Stimulated activated CD4-positive, alpha-beta T cell treated with anti-CD3 and anti-CD28 coated beads, Interleukin-12 subunit alpha, Interleukin-12 subunit beta, amount 100 ng/mL, for 24 hours (primary cell): ENCODE measurements at places on chromosomes 3 and 15.
A peak's percentile ranks its signal among the peaks of the same experiment; 100 is the strongest.

DNA sequence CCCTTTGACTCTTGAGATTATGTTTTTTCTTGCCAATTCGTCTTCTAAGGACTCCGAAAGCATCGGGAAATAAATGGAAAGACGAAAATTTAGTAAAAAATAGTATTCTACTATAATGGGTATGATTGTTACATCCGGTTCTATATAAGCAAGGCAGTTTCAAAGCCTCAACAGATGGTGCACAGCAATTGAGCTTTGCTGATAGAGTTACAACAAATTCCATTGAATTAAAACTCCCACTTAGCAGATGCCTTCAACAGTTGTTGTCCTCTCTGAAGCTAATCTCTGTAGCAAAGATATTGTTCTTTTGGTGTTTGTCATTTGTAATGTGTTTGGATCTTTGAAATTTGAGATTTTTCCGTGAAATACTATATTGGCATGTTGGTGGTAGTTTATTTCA lies 16.1 kb upstream of the GHSR start:
- DNase-seq = no peak

DNA sequence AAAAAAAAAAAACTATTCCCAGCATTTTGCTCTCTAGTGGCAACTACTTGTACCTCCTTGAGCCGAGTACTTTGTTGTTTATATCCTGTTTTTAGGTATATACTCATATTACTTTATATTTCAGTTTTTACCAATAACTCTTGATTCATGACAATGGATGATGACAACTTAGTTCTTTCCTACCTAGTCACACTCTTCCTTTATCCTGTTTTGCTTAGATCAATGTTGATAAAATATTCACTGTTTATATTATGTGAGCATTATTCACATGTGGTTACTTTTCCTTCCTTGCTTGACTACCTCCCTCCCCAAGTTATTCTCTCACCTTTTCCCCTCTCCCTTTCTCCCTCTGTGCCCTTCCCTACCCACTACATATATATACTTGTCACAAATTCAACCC lies 53.7 kb downstream of the NKIRAS1 start:
- DNase-seq = no peak

GRCh38 chr3:183825456-183826161 lies at the start of gene MAP6D1:
MAP6D1 (minus strand) TSS chr3:183825577; CDS start chr3:183825547, 30 bp downstream.
- DNase-seq = no peak

DNA sequence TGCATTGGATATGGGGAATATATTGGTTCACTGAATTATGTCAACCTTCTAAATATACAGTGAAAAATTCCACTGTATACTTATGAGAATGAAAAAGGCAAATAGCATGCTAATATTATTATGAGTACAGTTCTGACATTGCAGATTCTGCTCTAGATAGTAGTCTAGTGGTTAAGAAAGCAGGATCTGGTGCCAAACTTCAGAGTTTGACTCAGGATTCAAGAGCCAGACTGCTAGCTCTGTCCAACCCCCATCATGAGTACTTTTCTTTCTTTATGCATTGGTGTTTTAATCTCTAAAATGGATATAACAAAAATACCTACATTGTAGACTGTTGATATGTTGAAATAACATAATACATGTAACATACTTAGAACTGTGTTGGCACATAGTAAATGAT lies 57.3 kb upstream of the PLSCR4 start:
- no peak for DNase-seq

- DNase-seq = no peak
Measured at GRCh38 chr3:99579246-99579645, 59.1 kb upstream of the COL8A1 start.

GRCh38 chr15:70576276-70576675 lies 187.1 kb downstream of the UACA start:
- no peak for DNase-seq

DNA sequence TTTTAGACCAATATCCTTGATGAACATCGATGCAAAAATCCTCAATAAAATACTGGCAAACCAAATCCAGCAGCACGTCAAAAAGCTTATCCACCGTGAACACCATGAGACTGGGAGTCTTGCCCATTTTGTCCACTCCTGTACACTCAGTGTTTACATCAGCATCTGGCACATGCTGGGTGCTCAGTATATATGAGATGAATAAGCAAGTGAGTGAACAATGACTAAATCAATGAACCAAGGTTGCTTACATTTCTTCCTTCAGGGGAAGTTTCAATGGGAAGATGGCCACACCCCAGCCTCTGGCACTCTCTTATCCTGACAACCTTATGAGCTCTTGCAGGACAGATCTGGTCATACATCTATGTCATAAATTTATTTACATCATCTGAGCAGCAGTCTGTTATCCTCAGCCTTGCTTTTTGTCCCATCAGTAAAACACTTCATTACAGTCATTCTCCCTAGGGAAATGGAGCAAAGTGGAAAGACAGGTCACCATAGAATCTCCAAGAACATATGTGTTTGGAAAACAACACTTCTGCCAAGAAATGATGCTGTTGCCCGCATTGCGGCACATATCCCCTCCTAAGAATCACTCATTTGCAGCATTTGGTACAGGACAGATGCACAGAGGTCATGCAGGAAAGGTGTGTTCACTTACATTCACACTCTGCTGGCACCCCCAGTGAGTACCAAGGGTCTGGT lies 171.8 kb upstream of the EIF1B start:
- no peak for DNase-seq

DNA sequence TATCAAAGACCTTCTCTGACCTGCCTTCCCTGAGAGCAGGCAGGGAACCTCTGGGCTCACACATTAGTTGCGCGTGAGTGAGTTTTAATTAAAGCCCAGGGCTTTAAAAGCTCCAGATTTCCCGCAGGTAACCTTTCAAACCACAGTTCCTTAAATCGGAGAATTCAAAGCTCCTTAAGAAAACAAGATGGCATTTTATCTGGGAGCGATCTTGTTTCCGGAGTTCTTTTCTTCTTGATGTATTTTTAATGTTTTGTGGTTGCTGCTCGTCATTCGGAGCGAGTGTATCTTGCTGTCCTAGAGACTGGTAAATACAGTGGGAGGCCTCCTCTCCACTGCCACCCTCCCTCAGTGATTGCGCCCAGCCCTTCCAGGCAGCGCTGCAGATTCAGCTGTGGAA lies 284.3 kb downstream of the CLSTN2 start:
- DNase-seq = no peak

DNA sequence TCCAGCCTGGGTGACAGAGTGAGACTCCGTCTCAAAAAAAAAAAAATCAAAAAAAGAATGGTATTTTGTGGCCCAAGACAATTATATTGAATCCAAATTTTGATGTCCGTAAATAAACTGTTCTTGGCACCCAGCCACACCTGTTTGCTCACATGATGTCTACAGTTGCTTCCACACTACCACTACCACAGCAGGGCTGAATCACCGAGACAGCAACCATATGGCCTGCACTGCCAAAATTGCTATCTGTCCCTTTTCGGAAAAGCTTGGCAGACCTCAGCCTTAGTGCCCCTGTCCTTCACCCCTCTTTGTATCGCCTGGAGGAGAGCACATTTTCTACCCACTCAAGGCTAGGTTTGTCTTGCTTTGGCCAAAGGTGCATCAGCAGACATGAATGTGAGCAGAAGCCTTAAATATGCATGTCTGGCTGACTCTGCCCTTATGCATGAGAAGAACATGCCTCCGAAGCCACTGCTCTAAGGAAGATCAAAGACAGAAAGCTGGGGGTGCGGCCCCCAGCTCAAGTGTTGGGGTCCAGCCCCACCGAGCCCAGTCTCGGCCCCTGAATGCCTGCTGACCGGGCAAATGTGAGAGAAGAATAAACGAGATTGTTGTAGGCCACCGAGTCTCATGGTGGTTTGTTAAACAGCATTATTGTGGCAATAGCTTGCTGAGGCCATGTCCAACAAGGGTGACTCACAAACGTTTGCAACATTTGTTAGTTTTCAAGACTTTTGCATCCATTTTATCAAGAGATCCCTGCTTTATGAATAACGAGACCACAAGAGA lies 108.1 kb downstream of the TPRA1 start:
- no peak for DNase-seq

GRCh38 chr3:103459815-103460214 lies 1025.0 kb downstream of the ZPLD1 start:
- no peak for DNase-seq

DNA sequence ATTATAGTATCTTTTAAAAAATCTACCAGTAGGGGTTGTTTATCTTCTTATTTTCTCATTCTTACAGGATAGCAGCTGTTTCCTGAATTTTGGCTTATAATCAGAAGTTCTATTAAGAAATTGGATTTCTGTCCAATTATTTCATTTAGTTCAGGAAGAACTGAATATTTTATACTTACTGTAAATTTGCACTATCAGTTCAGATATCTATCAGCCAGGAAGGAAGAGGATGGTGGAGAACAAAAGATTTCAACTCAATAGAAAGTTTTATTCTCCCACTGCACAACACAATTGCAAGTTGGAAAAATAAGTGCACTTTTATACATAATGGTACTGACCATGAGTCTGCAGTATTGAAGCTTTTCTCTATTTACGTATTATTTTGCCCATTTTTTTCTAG lies 400.9 kb downstream of the PLOD2 start:
- no peak for DNase-seq

- DNase-seq = no peak
Measured at GRCh38 chr15:44489464-44489863, 47.5 kb upstream of the EIF3J start.

DNA sequence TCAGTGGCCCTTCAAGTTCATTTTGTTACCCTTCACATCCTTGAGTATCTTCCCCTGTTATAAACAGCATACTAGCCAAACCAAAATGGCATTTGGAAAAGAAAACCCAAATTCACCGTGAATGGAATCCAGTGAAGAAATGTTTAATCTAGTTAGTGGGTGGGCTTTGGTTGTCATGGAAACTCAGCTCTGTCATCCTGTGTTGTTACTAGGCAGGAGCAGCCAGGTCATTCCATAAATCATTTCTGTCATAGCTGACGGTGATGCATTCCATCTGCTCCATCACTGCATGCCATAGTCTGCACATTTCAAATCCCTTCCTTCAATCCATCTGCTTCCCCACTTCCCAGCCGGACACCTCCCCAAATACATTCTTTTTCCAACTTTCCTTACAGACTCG lies 140.4 kb upstream of the CGNL1 start:
- DNase-seq = no peak

- no peak for DNase-seq
Measured at GRCh38 chr3:175161291-175161690, 302.2 kb downstream of the NAALADL2 start.

DNA sequence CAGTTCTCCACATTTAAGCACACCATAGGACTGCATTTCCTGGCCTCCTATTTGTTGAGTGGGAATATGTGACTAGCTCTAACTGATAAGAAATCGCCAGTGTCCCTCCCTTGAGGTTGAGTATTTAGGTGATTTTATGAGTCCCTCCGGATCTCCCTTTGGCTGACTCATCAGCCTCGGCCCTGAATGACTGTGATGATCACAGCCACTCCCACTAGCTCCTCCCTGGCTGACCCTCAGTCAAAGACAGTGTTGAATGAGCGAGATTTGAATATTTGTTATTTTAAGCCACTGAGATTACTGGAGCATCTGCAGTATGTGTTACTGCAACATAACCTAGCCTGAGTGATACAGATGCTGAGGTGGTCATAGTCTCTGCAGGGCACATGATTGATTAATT lies 515.3 kb downstream of the EPHB1 start:
- DNase-seq = no peak

GRCh38 chr3:134791992-134792391 lies 3.1 kb upstream of the EPHB1 start:
- no peak for DNase-seq

DNA sequence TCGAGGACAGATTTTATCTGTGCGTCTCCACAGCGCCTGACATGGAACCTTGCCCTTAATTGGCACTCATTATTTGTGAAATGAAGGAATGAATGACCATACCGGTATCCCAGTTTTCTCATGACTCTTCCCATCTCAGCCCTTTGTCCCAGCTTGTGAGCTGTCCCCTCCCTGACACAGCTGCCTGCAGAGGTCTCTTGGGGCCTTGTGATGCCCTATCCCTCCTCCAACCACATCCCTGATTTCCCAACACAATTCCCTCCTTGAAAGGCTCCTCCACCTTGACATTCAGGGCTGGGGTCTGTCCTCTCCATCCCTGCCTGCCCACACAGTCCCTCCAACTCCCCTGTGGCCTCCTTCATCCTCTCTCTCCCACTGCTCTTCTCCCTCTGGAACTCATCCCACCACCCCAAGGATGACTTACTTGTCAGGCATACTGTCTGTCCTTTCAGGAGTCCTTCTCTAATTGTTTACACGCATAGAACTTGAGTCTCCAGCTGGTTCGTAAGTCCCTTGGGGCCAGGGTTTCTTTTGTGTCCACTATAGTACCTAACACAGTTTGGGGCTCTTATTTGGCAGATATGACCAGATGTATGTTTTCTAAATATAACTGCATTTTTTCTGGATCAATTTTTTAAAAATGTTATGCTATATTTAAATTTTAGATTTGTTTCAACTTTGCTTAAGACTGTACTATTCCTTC lies 35.6 kb upstream of the FILIP1L start:
- DNase-seq = no peak

- no peak for DNase-seq
Measured at GRCh38 chr3:24494618-24495325, at the start of gene THRB. THRB (minus strand) TSS chr3:24494850.

- DNase-seq = peak; percentile 27
Measured at GRCh38 chr3:179652447-179653095, at the start of gene USP13. USP13 (plus strand) TSS chr3:179653040; CDS start chr3:179653226, 186 bp downstream.

DNA sequence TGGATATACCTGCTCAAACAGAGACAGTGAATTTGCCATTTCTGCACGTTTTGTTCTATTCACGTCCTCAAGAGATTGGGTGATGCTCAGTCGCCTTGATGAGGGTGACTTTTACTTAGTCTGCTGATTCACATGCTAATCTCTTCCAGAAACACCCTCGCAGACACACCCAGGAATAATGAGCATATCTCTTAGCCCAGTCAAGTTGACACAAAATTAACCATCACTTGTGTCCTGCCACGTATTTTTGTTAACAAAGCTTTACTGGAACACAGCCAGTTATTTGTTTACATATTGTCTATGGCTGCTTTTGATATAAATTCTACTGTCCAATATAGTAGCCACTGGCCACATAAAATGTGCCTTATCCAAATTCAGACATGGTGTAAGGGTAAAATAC lies 218.3 kb downstream of the FHIT start:
- no peak for DNase-seq

- no peak for DNase-seq
Measured at GRCh38 chr3:53402326-53402725, 55.0 kb upstream of the DCP1A start.

GRCh38 chr3:155745795-155746550 lies 1.1 kb upstream of the PLCH1 start:
- DNase-seq = no peak

DNA sequence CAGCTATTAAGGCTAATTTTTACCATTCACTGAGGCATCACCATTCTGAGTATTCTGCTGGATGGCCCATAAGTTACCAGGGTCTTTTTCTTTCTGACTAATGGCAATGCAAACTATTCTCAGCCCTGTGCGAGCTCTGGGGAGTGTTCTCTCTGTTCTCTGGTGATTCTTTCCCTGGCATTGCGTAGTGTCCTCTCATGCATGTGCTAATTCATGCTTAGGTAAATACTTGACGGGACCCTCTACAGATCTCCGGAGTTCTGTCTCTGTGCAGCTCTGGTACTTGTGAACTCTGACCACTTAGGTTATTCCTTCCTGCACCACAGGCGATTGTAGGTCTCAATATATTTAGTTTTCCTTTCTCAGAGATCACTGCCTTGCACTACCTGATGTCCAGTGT lies 34.8 kb downstream of the UBE2E1 start:
- no peak for DNase-seq
